NCI-H510A (cell line): ENCODE measurements at places on chromosomes 3 and 15.

- no peak for DNase-seq
Observed at GRCh38 chr3:103752986-103753385, 1318.2 kb downstream of the ZPLD1 start.

DNA sequence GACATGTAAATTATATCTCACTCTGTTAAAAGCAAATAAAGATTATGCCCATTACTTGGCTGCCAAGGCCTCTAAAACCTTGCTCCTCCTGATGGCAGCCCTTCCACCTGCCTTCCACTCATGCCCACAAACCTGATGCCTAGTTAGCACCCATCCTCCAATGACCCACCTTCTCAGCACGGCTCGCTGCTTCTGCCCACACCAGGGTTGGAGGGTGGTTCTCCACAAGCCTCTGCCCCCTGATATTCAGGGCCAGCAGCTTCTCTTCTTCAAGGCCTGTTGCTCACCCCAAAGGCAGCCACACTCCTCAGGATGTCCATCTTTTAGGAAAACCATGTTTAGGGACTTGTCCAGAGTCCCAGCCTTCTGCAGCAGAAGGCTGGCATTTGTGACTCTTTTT lies 263.4 kb upstream of the TLE3 start:
- DNase-seq, result no peak

- DNase-seq, result no peak
Observed at GRCh38 chr3:189286188-189286587, 114.4 kb downstream of the TPRG1 start.

DNA sequence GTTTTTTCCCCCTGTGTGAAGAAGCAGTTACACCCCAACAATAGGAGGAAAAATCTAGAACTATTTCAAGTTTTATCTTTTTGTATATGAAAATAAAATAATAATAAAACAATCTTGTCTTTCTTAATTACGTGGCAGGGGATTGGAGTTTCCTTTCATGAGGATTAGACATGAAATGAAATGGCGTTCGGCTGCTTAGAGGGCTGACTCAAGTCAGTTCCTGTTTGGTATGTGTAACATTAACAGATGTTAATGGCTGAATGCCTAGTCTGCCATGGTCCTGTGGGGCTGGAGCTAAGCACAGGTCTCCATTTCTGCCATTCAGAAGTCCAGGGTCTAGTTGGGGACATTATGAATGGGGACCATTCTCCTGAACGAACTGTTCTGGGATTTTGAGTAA lies 3.1 kb upstream of the EXOG start:
- no peak for DNase-seq

- no peak for DNase-seq
Observed at GRCh38 chr3:51673181-51673801, 2.2 kb downstream of the TEX264 start.

DNA sequence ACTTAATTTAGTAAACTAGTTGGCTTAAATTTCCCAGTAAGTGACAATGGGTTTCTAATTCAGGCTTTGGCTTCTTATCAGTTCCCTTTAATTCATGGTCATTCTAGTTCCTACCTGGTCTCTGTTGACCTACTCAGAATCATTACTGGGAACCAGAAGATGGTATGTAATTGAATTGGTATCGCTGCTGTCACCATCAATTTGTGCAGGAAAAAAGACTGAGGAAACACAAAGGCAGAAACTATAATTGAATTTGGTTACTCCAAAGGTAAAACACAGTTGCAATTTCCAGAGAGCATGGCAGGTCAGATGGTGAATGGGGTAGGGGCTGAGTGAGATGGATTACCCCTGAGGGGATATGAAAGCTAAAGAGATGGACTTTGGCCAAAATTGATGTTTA lies 226.5 kb upstream of the GAP43 start:
- DNase-seq, result no peak

DNA sequence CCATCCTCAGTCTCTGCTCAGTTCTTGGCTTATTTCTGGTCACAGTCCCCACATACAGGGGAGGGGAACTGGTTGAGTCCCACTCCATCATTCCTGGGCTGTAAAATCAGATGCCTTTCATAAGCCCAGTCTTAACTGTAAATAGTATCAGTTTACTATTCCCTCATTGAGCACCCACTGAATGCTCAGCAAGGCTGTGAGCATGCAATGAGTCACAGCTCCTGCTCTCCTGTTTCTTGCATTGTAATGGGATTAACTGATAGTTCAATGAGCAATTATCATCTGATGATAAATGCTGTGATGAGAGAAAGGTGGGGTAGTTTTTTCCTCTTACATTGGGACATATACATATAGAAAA lies 113.6 kb upstream of the TPM1 start:
- DNase-seq, result no peak

DNA sequence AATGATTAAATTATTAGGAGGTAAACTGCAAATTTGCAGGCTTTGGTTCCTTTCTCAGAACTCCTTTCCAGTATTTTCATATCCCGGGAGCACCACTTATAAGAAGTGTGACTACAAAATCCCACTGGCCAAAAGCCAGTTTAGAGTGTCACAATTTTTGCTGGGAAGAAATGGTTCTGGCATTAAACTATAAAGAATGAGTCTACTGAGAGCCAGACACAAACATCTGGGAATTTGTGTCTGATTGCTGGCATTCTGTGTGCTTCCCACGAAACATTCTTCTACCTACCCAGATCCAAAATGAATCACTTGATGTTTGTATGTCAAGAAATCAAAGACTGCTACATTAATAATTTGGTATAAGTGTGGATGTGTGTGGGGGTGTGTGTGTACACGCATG lies 82.8 kb downstream of the DUT start:
- no peak for DNase-seq

DNA sequence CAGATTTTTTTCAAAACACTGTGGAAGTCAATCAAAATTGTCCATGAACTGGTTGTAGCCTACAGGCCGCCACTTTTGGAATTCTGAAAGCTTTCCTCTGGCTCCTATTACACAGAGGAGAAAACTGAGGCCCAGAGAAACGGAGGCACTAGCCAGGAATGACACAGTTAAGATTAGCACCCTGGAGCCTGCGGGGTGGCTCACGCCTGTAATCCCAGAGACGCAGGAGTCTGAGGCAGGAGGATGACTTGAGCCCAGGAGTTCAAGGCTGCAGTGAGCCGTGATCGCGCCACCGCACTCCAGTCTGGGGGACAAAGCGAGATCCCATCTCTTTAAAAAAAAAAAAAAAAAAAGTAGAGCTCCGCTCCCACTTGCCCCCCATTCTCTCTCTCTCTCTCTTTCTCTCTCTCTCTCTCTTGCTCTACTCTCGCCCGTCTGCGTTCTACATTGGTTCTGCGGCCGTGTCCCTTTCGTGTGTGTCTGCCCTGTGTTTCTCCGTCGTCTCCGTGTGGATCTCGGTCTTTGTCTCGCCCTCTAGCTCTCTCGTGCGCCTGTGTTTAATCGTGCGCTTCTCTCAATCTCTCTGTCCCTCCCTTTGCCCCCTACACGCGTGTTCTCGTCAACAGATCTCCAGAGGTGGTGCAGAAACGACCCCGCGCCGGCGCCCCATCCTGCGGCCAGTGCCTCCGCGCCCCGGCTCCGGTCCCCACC lies 512 bp upstream of the TRH start:
- no peak for DNase-seq

GRCh38 chr15:92653366-92653765 lies 2.2 kb downstream of the FAM174B start:
- DNase-seq, result no peak

GRCh38 chr15:56369234-56369633 lies 4.0 kb downstream of the TEX9 start:
- no peak for DNase-seq

DNA sequence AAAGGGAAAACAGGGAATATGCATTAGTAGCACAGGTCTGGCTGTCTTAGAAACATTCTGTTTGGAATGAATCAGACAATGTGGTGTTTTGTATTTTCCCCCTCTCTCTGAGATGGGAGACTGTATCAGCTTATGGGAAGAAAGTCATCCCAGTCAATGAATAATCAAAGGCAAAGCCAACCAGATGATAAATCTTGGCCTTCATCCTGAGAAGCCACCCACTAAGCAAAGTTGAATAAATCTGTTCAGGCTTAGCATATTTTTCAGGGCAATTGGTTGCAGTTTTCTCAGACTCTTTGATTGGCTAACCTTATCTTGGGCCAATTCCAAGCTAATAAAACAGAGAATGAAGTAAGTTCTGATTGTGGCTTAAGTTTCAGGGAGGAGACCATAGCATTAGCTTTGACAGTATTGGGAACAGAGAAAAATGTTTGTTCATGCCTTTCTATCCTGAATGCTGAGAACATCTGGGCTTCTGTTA lies 63.6 kb upstream of the ARL8B start:
- no peak for DNase-seq

- DNase-seq, result no peak
Observed at GRCh38 chr3:51384055-51384725, 901 bp upstream of the MANF start.

DNA sequence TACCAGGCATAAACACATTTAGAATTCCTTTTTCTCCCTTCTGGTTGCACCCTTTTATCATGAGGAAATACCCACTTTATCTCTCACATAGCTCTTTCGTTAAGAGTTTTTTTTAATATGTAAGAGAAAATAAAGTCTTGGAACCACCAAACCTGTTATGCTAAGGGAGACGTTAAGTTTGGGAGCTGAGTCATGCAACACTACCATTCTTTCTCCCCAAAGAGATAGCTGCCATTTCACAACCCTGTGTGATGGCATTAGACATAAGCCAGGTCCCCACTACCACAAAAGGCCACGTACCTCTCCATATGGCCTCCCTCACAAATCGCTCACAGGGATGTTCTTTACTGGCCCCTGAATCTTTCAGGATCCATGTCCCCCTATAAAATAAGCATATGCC lies 7.6 kb upstream of the NIPA1 start:
- no peak for DNase-seq

DNA sequence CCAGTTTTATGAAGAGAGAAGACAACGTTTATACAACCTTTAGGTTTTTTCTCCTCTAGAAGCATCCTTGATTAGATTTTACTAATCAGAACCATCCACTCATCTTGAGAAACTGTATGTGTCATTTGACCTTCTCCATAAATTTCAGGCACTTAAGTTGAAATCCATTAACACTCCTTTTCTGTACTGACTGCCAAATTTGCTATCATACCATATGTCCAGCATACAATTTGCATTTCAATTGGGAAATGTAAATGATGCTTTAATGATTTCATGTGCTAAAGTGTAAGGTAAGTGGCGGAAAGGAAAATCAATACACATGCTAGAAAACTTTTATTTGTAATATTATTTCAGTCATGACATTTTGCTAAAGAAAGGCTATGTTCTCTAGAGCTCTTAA lies 731.6 kb downstream of the GBE1 start:
- DNase-seq, result no peak

GRCh38 chr15:52421029-52421428 lies 107.7 kb downstream of the MYO5A start:
- DNase-seq, result no peak

DNA sequence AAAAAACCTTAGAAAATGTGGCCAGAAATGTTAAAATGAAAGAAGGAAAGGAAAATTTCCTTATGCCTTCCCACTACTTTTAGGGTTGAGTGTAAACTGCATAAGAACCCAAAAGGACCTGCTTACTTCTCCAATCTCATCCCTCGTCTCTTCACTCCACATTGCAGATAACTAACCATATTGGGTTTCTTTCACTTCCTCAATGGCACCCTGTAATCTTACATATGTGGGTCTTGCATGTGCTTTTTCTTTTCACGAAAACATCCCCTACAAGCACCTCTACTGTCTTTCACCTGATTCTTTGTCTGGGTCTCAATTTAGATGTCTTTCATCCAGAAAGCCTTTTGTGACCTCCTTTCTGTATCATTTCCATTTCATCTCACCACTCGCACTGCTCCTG lies 23.1 kb downstream of the EOMES start:
- DNase-seq, result no peak

- DNase-seq, result no peak
Observed at GRCh38 chr15:73727330-73727976, 25.7 kb downstream of the INSYN1 start.

GRCh38 chr3:135034291-135034768 lies 239.3 kb downstream of the EPHB1 start:
- DNase-seq, result peak; percentile 84

GRCh38 chr3:141331377-141332318 lies 36.7 kb upstream of the ZBTB38 start:
- no peak for DNase-seq

GRCh38 chr3:72661115-72661457 lies 187.2 kb downstream of the SHQ1 start:
- DNase-seq, result no peak

GRCh38 chr3:76047368-76047767 lies 262.0 kb upstream of the ZNF717 start:
- no peak for DNase-seq

DNA sequence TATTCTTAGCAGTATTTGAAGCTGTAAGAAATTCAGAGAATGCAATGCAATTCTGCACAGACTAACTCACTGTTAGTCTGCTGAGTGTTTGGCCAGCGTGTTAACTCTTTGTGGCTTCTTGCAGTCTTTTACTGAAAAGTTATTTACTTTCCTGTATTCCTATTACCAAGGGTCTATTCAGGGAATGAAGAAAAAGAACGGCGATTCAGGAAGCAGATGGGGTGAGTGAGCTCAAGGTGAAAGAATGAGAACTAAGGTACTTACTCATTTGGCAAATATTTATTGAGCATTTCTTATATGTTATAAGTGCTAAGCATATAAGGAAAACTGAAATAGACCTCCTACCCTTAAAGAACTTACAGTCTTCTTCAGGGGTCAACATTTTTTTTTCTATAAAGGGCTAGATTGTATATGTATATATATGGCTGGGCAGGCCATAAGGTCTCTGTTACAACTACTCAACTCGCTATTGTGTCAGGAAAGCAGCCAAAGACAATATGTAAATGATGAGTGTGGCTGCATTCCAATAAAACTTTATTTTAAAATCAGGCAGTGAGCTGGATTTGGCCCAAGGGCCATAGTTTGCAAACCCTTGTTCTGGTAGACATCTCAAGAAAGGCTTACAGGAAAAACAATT lies 271.9 kb upstream of the GADL1 start:
- DNase-seq, result no peak

DNA sequence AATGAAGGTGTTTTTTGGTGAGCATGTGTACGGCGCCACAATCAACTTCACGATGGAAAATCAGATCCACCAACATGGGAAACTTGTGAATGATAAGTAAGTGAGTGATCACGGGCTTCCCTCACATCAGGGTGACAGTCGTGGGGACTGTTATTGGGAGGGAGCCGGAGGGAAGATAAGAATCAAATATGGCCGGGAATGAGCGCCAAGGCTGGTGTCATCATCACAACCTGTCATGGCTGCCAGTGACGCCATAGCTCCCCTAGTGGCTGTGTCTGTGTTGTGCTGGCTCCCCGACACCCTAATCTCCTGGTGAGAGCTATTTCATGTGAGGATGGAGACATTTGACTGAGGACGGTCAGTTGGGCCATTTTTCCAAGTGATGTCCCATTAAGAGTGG lies 168.5 kb downstream of the SV2B start:
- DNase-seq, result no peak

GRCh38 chr3:129378949-129379348 lies 49.5 kb downstream of the EFCAB12 start:
- DNase-seq, result no peak

GRCh38 chr3:27715863-27716262 lies 6.3 kb downstream of the EOMES start:
- DNase-seq, result no peak
